ENCODE measurements at places on chromosomes 3 and 15. TPM values are rescaled to one million over a fixed set of nuclear protein-coding genes. Genes with fewer than 3 reads are reported as not detected.

DNA sequence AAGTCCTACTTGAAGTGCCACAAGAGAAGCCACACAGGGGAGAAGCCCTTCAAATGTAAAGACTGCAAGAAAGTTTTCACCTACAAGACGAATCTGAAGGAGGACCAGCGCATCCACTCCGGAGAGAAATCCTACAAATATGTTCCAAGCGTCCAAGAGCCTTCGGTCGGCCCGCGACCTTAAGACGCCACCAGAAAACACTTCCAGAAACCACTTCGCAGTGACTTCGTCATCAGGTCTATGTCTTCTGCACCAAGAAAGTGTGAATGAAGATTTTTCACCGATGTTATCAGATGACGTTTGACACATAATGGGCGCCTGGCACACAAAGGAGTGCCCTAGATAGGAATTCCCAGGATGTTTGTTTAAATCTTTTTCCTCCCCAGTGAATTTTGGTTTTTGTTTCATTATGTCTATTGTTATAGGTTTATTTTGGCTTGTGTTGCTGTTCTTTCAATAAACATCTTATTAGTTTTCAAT, 24.1 kb upstream of the ARPIN start:
- no peak for DNase-seq

- DNase-seq, result no peak
These were observed 171.8 kb upstream of the DPH6 start for GRCh38 chr15:35717721-35718120.

- DNase-seq, result no peak
These were observed 11.0 kb downstream of the LYSMD2 start for GRCh38 chr15:51726302-51727073.

GRCh38 chr15:35115155-35115725, 30.1 kb upstream of the NANOGP8 start:
- no peak for DNase-seq

- DNase-seq, result no peak
These were observed 13.8 kb upstream of the OR5K3 start for GRCh38 chr3:98376631-98377030.

GRCh38 chr15:87211547-87211946, 1045.0 kb downstream of the NTRK3 start:
- no peak for DNase-seq

GRCh38 chr3:16720367-16720940, 115.2 kb upstream of the DAZL start:
- DNase-seq, result no peak

DNA sequence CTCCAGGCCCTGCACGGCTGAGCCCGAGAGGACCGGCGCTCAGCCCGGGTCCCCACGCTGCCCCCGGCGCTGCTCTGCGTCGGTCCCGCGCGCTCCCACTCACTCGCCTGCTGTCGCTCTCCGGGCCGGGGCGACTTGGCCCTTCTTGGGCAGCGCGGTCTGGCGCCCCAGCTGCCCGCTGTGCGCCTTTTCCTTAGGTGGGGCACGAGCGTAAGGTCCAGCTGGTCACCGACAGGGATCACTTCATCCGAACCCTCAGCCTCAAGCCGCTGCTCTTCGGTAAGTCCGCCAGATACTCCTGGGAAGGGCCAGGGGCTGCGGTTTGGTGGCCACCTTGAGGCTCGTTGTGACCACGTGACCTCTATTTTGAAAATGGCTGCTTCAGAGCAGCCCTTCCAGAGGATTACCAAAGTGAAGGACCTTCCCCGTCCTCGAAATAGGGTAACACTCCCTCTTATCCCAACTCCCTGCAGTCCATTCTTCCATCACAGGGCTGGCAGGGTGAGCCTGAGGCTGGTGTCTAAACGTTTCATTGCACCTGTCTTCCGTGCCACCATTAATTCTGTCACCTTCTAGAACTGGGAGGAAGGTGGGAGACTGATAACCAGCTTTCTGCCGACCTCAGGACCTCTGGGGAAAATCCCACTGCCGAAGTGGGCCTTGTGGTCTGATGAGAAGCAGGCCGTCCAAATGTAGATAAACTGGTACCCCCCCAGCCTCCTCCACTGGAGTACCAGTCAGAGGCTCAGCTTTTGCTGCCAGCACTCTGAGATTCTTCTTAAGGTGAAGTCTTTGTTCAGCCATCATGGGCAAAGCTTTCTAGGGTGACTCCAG, 812 bp downstream of the P4HTM start:
- no peak for DNase-seq

- no peak for DNase-seq
These were observed 20.0 kb upstream of the TRH start for GRCh38 chr3:129954514-129954913.

The FETUB gene
- not detected for total RNA-seq

The STRIT1 gene
- not detected for total RNA-seq

The EBLN2 gene
- 0.78 TPM for total RNA-seq
